Smooth muscle cell of the brain vasculature (primary cell): ENCODE measurements at places on chromosomes 5 and 9.

DNA sequence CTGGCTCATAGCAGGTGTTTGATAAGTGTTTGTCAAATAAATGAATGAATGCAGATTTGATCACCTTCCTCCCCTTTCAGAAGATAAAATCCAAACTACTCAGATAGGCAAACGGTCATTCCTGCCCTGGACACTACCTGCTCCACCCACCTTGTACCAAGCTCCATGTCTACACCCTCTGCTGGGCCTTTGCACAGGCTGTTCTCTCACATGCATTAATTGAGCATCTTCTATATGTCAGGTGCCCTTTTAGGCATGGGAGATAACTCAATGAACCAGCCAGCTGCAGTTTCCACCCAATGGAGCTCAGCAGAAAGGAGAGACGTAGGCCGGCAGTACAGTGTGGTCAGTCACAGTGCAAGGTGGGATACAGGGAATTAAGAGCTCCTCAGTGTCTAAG, 102.3 kb upstream of the CPEB4 start:
- no peak for DNase-seq

DNA sequence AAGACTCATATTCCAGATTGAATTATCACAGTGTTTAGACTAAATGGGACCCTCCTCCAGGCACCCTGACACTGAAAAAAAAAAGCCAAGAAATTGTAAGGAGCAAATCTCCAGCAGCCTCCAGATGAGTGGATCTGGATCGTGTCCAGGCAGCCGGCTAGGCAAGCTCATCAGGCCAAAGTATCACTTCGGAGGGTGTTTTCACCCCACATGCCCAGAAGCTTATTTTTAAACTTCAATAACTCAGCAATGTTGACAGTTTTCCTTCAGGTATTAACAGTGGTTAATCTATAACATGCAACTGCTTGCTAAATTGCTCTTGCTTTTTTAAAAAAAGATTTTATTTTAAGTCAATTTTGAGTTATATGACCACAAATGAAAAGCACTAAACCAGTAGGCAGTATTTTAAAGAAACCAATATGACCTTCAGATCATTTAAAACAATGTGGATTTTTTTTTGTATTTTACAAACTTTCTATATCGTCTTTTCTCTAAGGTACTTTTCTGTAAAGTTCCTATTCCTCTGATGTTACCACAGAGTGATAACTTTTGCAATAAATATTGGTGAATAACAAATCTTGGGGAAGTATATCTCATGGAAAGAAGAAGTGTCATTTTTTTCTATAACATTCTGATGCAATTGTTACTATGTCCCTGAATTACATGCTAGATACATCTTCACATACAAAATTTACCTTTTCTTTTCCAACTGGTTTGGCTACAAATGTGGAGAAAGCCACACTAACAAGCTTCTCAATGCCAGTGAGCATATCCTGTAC, 30.7 kb downstream of the ACOT12 start:
- no peak for DNase-seq

GRCh38 chr5:6682239-6682638, 31.0 kb upstream of the TENT4A start:
- DNase-seq, result no peak

GRCh38 chr5:172281346-172281745, 2.2 kb downstream of the UBTD2 start:
- DNase-seq, result no peak

DNA sequence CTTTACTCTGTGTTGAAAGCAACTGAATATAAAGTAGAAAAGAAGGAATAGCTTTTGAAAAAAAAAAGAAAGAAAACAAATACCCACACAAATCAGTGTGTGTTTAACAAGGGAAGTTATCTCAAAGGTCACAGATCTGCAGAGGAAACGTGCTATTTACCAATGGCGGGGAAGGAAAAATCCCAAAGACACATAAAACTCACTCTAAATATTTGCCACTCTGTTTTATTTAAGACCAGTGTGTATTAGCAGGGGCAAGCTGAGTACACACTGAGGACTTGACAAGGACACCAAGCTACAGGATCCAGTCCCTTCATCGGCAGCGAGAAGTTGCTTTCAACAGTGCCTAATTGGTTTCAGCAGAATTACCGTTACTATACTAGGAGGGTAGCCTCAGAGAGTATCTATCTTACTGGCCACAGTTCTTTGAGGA, 252.5 kb downstream of the DEPDC1B start:
- no peak for DNase-seq

GRCh38 chr5:148957591-148958202, 105.2 kb downstream of the SH3TC2 start:
- no peak for DNase-seq

DNA sequence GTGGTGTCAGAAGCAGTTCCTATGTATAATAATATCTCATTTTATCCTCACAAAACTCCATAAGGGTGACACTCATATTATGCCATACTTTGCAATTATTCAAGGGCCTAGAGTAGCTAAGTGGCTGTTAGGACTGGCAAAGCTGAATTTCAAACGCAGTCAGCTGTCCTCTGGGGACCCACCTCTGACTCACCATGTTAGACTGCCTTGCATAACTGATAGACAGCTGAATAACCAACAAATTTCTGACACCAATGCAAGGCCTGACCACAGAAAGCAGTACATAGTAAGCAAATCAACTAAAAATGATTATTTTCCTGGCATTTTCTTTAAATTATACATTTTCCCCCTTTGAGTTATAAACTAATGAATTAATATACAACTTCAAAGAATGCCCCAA, 251.6 kb upstream of the PTGER4 start:
- DNase-seq, result no peak

- DNase-seq, result peak; percentile 68
Observed at GRCh38 chr9:38008168-38009034, 60.6 kb downstream of the SHB start.

DNA sequence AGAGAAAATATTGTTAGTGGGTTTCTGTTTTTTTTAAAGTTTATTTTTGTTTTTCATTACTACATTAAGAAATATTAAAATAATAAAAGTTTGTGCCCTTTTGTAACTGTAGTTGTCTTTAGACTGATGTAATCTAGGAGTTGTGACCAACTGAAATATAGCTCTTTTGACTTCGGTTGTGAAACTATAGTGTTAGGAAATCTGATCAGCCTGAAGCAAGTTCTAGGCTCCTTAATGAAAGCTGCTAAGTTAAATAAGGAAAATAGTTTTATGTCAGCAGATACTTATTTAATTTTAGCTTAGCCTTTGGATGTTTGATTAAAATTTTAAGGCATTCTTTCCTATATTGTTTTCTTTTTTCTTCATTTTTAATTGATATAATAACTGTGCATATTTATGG, 14.2 kb downstream of the AP3S1 start:
- DNase-seq, result no peak

DNA sequence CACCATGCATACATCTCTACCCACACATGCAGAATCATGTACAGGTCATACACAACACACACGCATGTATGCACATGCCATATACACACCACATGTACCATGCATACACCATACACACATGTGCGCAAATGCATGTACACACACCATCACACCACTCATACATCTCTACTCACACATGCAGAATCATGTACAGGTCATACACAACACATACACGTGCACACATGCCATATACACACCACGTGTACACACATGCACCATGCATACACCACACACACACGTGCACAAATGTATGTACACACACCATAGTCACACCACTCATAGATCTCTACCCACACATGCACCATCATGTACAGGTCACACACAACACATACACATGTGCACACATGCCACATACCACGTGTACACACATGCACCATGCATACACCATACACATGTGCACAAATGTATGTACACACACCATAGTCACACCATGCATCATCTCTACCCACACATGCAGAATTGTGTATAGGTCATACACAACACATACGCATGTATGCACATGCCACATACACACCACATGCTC, 14.0 kb downstream of the GRIN1 start:
- no peak for DNase-seq

GRCh38 chr9:134909511-134910481, 7.9 kb downstream of the FCN1 start:
- DNase-seq, result no peak

DNA sequence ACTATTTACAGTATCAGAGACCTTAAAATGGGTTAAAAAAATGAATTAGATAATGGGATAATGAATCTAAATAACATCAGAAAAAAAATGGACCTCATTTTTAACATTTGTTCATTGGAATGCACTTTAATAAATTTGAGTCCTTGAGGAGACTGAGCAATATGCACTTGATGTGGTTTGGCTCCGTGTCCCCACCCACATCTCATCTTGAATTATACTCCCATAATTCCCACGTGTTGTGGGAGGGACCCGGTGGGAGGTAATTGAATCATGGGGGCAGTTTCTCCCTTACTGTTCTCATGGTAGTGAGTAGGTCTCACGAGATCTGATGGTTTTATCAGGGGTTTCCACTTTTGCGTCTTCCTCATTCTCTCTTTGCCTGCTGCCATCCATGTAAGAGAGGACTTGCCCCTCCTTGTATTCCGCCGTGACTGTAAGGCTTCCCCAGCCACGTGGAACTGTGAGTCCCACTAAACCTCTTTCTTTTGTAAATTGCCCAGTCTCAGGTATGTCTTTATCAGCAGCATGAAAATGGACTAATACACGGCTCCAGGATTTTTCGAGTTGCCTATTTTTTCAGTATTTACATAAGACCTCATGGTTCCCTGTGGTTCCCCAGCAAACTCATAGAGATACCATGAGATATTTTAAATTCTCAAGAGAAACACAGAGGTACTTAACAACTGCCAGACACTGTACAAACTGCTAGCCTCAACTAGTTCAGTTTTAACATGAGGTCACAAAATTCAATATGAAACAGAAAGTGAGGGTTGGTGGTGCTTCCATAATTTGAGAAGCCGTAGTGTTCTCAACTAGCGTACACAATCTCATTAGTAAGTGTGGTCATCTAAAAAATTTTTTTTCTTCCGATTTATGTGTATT, 128.3 kb downstream of the TLE1 start:
- no peak for DNase-seq

DNA sequence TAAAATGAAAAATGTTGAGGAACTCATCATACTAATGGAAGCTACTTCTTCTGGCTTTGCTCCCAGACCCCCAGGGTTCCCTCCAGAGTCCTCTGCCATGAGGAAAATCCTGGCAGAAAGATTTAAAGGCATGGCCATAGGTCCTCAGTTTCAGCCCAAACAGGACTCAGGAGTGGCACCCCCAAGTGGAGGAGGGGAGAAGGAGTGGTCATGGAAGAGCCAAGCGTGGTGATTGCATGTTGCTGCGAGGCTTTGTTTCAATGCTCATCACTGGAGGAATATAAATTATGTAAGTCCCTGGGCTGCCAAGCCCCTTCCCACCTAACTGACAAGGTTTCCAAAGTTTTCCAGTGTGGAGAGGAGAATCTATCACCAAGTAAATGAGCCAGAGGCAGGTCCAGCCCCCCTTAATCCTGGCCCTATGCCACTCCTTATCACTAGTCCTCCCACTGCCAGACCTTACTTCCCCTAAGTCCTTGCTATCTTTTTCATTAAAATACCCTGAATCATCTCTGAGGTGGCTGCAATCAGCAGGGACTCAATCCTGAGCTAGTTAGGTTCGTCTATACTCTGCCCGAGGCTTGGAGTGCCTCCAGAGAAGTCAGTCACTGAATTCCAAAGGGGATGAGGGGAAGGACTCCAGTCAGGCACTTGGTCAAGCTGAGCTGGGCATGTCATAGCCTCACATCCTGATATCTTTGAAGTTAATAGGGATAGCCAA, 70.7 kb upstream of the TAF1L start:
- DNase-seq, result no peak

GRCh38 chr9:96062031-96062430, 186.5 kb downstream of the ERCC6L2 start:
- no peak for DNase-seq

DNA sequence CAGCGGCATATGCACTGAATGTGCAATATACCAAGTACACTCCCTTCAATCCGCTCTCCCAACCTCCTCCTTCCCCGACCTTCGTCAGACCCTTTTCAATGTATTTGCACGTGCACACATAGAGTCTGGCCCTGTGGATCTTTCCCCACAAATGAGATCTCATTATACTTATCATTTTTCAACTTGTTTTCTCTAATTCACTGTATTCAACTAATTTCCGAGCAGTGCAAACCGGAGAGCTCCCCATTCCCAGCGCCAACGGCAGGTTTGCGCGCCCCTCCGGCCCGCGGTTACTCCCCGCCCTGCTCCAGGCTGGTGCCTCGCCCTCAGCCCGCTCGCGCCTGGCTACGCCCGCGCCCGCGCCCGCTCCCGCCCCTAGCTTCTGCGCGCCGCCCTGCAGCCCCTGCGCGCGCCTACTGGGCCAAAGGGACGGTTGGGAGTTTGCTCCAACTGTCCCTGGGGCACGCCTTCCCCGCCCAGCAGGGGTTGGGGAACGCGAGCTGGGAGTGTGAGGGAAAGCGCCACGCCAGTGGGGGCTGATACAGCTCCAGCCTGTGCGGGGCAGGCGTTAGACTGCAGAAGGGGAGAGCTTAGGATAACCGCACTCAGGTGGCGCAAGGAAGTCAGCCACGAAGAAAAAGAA, 3.3 kb upstream of the CDC20B start:
- DNase-seq, result no peak

GRCh38 chr9:92715488-92716231, 45.7 kb upstream of the IPPK start:
- DNase-seq, result no peak

GRCh38 chr5:170436335-170436734, 47.2 kb upstream of the KCNMB1 start:
- DNase-seq, result no peak

DNA sequence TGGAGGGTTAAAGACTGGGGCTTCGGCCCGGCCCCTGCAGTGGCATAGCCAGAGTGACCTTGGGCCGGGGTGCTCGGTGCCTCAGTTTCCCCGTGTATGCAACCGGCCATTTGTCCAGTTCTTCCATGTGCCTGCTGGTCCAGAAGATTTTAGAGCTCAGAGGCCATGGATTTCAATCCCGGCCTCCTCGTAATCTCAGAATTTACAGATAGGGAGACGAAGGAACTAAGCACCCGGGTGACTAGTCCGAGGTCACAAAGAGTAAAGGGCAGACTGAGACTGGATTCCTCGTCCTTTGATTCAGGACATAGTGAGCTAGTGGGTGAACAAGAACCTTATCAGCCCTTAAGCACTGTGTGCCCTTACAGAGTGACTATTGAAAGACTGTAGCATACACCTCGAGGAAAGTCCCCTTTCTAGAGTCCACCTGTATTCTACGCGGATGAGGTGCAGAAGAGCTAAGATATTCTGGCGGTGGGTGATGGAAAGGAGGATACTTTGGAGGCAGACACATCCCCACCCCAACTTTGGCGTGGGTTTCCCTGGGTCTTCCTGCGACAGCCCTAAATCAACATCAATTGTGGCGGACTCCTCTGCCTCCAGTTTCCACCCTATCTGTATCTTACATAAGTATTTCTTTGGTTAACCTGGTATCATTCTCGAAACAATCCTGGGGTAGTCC, 597 bp downstream of the SLC31A1 start:
- no peak for DNase-seq

DNA sequence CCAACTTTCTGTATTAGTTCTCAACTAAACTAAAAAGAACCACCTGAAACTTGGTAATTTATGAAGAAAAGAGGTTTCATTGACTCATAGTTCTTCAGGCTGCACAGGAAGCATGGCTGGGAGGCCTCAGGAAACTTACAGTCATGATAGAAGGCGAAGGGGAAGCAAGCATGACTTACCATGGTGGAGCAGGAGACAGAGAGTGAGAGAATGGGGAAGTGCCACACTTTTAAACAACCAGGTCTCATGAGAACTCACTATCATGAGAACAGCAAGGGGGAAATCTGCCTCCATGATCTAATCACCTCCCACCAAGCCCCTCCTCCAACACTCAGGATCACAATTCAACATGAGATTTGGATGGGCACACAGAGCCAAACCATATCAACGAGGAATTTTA, 123.5 kb downstream of the DEPDC1B start:
- no peak for DNase-seq
